Activated T-helper 1 cell treated with anti-CD3 and anti-CD28 coated beads, Interleukin-12 subunit alpha, Interleukin-12 subunit beta, Interleukin-2, Interleukin-4 antibody, amounts not matched to agents 30 ng/mL and 10 ng/mL and 1 ng/mL, durations not matched to agents 14 hours and 24 hours and 36 hours (primary cell): ENCODE measurements at places on chromosomes 4 and X. TPM values are rescaled to one million over a fixed set of nuclear protein-coding genes. Genes with fewer than 3 reads are reported as not detected.

Gene FGF5
- 0.05 TPM in 1 of 2 replicates, not detected in the other for total RNA-seq

Gene GRID2
- not detected in 2 replicates for total RNA-seq

Gene RBM47
- 20.3 and 21.4 TPM in 2 replicates for total RNA-seq

DNA sequence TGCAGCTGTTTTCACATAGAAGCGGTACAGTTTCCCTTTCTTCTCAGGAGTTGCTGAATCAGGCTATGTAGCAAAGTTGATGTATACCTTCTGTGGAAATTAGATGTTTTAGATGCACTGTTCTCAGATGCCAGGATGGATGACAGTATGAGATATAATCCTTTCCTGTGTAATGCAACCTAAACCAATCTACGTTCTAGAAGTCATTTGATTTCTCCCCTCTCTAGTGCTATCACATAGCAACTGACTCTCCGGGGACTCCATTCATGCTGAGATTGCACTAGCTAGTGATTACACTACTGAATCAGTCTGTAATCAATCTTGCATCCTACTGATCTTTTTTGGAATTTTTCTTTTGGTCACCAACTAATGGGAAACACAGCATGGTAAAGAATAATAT is 1881.7 kb downstream of the PCDH7 start:
- no peak for DNase-seq

DNA sequence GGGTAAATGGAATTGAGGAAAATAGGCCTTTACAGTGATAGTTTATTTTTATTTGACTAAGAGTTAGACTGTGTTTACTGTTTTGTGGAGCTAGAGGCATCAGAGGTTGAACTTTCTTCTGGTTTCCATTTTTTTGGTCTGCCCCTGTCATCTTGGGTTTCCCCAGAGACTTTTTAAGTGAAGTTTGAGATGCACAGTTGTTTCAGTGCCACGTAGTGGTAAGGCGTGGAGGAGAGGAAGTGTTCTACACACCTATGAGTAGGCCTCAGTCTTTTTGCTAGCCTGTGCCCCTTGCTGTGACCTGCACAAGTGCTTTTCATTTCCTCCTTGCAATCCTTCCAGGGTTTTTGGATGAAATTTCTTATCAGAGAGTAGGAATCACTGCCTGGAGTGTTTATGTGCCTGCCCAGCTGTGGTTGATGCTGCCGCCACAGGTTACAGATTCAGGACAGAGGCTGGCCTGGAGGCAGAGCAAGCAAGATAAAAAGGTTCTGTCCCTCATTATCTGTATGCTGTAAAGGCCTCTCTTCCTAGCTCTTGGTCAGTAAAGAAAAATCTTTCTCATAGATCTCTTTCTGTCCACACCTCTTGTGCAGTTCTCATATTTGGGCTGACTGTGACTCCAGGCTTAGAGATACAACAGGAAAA is 12.5 kb upstream of the HSFX4 start:
- peak; percentile 31 for DNase-seq

DNA sequence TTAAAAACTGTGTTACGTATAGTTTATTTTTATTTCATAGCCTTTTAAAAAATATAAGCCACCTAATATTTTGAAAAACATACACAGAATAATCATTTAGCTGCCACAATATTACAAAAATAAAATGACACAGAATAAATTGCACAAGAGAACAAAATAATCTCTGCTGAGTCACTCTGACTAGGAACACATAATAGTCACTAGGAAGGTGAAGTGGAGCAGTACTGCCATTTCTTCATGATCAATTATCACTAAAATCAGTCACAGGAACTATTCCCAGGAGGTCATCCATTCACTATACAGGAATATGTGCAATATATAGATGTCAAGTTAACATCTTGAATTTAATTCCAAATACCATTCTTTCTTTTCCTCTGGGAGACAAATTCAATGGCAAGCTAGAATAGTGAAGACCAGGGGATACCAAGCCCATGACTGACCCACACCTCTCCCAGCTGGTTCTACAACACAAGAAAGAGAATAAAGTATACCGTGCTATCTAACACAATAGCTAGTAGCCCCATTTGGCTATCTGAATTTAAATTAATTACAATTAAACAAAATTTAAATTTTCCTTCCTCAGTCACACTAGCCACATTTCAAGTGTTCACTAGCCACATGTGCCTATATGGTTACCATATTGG is 5.9 kb downstream of the SMIM43 start:
- DNase-seq = no peak

DNA sequence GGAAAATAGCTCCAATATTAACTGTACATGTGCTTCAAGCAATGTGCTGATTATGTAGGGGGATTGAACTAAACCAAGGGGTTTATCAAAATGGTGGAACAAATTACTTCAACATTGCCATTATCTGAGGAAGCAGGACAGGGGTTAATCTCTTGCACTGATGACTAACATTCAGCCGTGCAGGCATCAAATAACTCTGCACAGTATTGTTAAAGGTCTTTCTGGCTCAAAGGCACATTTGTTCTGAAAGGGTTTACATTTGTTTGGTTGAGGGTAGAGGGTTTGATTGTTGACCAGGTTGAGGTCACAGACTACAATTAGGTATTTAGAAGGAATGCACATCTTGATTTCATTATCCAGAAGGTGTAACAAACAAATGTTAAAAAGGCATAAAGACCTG is 32.2 kb upstream of the CCSER1 start:
- DNase-seq = no peak

- DNase-seq = no peak
Observed at GRCh38 chr4:48370260-48371134, 29.2 kb downstream of the SLAIN2 start.

DNA sequence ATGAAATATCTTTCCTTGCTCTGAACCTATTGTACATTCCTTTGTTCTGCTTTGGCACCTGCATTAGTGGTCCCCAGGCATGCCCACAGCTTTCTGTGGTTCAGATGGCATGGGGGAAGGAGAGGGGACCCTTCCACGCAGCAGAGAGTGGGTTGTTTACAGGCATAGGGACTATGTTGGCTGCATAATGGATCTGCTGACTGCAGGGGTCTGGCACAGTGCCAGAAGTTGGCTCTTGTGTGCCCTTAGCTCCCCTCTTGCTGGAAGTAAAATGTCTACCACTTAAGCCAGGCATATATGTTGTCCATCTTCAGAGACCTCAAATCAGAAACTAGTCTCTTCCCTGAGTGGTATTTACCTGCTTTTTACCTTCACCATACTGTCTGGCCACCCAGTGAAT is 651.9 kb upstream of the PCDH7 start:
- no peak for DNase-seq

DNA sequence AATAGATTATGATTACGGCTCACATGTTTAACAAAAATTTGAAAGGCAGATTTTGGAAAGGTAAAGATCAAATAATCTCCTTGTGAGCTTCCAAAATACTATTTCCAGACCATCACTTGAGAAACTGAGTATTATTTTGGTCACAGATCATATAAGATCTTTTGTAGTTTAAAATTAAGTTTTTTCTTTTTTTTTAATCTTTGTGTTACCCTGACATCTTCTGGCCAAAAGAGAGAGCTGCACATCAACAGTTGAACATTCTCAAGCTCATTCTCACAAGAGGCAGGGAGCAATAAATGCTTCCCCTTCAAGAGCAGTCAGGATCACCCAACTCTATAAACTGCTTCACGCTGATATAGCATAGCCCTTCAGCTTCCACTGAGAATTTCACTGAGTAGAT is 15.9 kb downstream of the TMEM192 start:
- DNase-seq = no peak

DNA sequence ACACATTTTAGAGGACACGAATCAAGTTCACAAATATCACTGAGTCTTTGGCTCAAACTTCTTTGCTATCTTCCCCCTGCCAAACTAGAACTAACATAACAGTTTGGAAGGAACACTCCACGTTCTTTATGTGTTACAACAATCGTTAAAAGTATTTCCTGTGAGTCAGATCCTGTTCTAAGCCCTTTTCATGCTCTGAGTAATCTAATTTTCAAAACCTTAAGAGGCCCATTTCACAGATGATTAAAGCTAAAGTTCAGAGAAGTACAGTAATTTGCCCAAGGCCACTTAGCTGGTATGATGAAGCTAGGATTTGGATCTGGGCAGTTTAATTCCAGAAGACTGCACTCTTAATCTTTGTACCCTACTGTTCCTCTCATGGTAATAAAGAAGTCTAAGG is 854.4 kb upstream of the INTU start:
- no peak for DNase-seq
